Brain pericyte (primary cell): ENCODE measurements at places on chromosomes 7 and 10.

DNA sequence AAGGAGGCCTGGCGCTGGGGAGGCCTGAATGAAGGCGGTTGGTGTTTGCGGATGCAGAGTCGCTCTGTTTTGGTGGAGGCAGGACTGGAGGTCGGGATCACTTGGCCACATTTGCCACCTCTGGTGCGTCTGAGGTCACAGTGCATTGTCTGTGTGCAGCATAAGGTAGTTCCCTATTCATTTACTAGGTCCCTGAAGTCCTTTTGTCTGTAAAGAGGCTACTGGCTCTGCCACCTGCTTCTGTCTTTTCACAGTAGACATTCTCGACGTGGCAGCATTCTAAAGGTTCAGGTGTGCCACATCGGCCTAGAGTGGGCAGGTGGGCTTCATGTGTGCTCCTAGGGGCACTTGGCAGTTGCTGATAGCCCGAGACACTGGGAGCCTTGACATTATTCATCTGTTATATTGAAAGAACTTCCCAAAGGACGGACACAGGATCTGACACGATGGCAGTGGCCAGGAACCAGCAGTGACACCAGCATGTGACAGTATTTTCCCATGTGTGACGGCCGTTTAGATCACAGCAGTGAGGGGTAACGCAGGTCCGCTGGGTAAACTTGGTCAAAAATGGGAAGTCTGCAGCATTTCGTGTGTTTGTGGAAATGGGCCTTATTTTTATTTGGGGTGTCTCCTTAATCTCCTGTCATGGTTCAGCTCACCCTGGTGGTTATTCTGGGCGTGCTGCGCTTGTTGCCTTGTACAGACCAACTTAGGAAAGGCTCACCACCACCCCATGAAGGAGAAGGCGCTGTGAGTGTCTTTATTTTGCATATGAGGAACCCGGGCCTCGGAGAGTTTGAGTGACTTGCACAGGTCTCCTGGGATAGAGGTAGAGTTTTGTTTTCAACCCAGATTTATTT is 5.9 kb downstream of the MGMT start:
- no peak for DNase-seq

GRCh38 chr7:141287936-141288335 is 214.1 kb downstream of the TMEM178B start:
- DNase-seq = no peak

- no peak for DNase-seq
Measured at GRCh38 chr7:24742506-24743162, 14.6 kb downstream of the GSDME start.

GRCh38 chr7:50531401-50531911 is 33.7 kb downstream of the DDC start:
- no peak for DNase-seq

DNA sequence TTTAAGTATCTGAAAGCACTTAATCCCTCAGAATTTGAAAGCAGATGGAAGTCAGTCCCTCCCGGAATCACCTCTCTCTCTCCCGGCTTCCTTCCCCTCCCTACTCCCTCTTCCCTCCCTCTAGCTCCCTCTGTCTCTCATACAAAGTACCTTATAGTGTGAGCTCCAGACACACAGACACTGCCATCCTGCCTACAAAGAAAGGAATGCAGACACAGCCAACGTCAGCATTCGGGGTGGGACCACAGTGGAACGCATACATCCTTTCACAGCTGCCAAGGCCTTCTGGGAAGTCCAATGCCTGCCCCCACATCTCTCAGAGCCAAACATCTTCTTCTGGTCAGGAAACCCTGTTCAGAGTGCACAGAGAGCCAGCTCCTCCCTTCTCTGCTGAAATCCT is 9.3 kb downstream of the NOD1 start:
- peak; percentile 81 for DNase-seq

DNA sequence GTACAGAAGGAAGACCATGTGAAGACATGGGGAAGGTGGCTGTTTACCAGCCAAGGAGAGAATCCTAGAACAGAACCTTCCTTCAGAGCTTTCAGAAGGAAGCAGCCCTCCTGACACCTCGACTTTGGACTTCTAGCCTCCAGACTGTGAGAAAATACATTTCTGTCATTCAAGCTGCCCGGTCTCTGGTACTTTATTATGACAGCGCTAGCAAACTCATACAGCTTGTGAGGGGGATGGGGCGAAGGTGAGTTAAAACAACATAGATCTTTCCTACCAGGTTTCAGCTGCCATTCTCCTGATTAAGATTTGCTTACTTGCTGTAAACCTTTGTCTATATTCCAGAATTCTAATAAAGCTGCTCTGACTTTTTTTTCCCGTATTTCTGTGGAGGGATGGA is 14.9 kb upstream of the ZNF248 start:
- no peak for DNase-seq

DNA sequence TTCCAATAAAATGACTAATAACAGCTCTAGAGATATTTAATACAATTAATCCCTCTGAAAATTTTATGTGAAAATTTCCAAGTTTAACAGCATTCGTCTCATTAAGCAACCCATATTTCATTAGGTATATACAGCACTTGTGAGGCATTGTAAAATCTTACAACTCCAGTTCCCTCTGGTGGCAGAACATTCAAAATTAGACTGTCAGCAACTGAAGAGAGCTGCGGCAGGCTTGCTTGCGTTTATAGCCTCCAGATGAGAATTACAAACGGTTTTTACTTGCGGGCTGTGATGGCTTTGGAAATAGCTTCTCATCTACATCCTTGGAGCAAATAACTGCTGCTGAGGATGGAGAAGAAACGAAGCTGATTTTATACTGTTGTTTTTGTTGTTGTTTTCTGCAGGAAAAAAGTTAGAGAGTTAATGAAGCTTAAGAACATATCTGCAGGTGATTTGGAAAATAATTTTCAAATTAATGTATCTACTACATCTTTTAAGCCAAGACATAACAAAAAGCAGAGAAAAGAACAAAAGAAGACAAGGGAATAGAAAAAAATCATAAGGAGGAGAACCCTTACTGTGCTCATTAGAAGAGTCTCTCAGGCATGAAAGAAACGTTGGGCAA is 171.3 kb downstream of the MAGI2 start:
- DNase-seq = peak; percentile 41

GRCh38 chr10:130018730-130019185 is 54.7 kb upstream of the EBF3 start:
- DNase-seq = no peak

DNA sequence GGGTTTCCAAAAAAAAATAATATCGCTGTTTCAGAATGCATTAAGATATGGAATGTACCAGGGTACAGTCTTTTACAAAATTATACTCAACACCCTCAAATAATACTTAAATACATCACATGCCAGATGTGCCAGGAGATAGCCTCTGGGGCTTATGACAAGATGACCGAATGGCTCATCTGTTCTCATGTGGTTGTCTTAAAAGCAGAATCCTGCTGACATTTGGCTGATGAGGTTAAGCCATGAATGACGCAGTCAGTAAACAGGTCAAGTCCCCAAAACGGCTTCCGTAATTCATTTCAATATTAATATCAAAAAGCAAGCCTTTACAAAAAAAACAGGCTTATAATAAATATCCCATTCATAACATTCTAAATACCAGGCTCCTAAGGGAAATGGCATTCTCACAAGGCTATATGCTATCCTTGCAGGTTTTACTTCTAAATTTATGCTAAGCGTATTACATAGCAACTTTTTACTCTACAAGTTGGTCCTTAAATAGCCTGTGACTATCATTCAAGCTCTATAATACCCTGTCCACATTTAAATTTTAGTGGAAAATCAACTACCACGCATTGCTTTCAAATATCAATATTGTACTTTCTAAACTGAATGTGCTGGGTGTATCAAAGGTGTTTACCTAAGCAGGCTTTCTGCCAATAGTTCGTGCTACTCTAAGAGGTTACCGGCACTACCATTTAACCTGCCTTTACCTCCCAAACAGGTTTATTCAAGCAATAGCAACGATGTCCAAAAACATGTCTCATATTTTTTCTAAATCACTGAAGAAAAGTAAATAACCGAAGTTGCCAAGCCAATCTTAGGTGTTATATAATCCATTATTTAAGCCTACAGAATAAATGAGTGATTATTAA is 15.6 kb downstream of the SMURF1 start:
- no peak for DNase-seq

- no peak for DNase-seq
Measured at GRCh38 chr7:30225863-30226613, 58.4 kb upstream of the ZNRF2 start.

DNA sequence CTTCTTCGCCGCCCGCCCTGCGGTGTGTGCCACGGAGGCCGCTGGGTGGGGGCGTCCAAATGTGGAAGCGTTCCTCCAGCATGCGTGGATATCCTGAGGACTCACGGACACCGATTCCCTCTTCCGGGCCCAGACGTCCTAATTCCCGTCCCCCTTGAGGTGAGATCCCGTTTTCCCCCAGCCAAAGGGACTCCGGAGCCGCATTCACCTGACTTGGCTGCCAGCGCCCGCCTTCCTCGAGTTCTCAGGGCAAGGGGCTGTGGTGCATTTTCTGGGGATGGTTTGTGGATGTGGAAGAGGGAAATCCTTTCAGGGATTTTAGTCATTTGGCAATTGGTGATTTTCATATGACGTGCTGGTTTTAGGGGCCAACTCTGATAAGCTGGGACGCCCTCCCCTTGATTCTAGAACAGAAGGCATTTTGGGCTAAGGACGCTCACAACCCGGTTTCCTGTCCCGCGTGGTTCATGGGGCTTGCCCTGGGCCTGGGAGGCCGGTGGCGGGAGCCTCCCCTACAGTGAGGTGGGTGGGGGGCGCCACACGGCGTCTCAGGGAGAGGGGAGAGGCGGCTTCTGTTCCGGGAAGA is 165.4 kb downstream of the ACTR3B start:
- no peak for DNase-seq

- no peak for DNase-seq
Measured at GRCh38 chr7:484356-485101, 35.1 kb downstream of the PDGFA start.

GRCh38 chr7:73382934-73383503 is 50.6 kb upstream of the FZD9 start:
- no peak for DNase-seq

GRCh38 chr7:41122256-41122987 is 580.5 kb downstream of the INHBA start:
- DNase-seq = no peak

DNA sequence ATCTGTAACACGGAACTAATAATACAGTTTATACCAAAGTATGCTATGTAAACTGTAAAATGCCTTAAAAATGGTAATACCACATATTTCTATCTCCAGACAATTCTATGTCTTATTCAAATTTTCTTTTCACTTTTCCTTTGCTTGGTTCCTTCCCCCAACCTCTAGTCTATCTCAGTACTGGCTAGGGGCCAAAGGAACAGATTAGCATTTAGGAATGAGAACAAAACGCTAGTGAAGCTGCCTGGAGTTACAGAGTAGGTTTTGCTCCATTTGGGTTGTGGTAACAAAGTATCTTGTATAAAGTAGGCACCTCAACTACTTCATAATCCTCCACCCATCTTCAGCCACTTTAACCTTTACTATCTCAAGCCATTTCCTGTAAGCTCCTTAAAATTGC is 94.1 kb downstream of the HBP1 start:
- DNase-seq = no peak
